Muscle of back (tissue), 13 donors: ENCODE measurements at places on chromosomes 6 and 20. TPM values are rescaled to one million over a fixed set of nuclear protein-coding genes. Genes with fewer than 3 reads are reported as not detected.

DNA sequence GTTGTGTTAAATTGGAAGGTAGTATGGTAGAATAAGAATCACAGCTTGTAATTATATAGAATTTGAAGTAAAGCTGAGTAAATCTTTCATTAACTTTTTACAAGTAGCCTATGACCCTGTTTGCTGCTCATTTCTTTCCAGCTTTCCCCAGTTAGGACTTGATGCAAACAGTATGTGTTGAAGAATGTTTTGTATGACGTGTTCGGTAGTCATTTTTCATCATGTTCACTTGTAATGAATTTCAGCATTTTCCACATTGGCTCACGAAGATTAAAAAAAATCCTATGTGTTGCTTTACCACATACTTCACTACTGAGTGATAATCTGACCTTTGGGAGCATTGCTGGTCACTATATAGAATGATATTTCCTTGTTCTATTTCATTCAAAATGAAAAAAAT, 162.4 kb downstream of the CDKAL1 start:
- DNase-seq, result peak; percentile 27

- no peak for DNase-seq
Observed at GRCh38 chr6:49050584-49050983, 412.5 kb downstream of the MMUT start.

- no peak for DNase-seq
Observed at GRCh38 chr6:79789896-79790295, 157.5 kb downstream of the ELOVL4 start.

DNA sequence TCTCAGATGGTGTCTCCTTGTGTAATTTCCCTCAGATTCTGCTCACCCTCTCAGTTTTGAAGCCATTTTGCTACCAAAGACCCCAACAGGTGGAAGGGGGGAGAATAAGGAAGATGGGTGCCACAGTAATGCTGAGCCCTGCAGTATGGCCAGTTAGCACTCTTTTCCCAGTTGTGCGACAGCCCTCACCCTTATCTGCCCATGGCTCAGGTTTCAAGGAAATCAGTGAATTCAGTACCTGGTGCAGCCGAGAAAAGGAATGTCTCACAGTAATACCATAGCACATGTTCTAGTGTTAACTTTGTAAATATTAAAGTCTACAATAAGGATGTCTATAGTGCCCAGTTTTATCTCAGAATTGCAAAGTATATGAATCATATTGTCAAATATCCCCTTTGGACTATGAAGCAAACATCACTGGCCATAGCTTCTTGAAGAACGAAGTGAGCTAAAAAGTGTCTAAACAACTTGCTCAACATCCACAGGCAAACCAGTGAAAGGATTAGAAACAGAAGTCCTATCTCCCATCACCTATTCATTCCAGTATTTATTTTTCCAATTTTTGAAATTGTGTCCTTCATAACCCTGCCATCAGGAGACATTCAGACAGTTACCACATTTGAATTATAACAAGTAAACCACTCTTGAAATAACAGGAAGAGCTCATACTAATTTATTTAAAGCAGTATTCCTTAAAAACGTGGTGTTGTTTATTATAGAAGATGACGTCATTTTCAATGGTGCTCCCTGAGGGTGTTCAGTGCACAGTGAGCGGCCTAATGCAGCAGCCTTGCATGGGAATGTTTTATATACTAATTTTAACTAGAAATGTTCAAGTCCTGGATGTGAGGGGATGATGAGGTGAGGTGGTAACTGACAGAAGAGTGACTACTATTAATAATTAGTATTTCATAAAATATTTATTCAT, 366.2 kb downstream of the TFAP2A start:
- DNase-seq, result no peak

- no peak for DNase-seq
Observed at GRCh38 chr6:81003156-81003555, 749.3 kb downstream of the TENT5A start.

- no peak for DNase-seq
Observed at GRCh38 chr20:6744180-6744579, 23.3 kb upstream of the BMP2 start.

The PPP1R14C gene
- polyA plus RNA-seq, result 39.7 TPM

The PTCRA gene
- not detected for polyA plus RNA-seq

The CNR1 gene
- polyA plus RNA-seq, result 0.23 TPM

The C6orf15 gene
- not detected for polyA plus RNA-seq

The GPR63 gene
- polyA plus RNA-seq, result 1.6 TPM
